GOT3 (cell line): ENCODE measurements at places on chromosomes 5 and 9.

DNA sequence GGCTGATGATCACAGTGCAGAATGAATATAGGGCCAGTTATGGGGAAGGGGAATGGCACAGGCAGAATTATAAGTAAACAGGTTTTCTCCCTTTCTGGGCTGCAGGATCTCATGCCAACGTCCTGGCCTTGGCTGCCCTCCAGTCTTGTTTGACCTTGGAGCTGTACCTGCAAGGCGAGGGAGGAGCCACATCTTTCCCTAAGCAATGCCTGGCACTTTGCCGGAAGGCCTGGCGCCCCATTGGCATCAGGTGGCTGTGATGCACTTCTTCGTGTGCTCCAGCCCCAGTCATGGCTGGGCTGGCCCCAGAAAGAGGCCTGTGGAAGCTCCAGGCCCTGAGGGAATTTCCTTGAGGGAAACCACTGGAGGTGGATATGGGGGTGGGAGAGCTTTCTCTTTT lies 16.7 kb upstream of the IQGAP2 start:
- DNase-seq = no peak

DNA sequence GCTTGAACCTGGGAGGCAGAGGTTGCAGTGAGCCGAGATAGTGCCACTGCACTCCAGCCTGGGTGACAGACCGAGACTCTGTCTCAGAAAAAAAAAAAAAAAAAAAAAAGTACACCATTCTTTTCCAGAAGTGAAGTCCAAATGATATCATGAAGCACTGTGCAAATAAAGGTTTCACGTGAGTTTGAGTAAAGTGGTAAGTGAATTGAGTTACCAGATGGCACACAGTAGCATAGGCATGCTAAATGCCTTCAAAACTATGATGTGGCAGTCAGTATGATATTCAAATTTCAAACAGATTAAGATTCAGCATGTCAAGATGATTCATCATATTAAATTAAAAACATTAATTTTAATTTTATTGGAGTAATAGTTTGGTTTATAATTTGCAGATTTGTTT lies 195.2 kb downstream of the TAF11L14 start:
- no peak for DNase-seq

- no peak for DNase-seq
These were observed 133.3 kb upstream of the SMARCA2 start for GRCh38 chr9:1881708-1882295.

DNA sequence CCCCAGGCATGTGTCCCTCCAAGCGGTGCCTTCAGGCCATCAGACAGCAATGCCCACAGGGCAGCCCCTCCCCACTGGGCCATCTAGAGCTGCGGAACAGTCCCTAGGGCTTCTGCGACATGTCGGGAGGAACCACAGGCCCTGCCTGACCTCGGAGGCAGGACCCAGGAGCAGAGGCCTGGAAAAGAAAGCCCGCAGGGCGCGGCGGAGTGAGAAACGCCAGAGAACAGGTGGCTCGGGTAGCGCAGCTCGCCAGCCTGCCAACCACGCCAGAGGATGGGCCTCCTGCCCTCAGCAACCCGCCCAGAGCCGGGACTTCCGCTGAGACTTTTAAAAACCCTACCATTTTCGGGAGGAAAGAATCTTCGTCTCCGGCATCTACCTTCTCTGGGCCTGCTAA lies 715 bp downstream of the LCN8 start:
- DNase-seq = no peak

GRCh38 chr5:45772402-45772801 lies 76.2 kb upstream of the HCN1 start:
- DNase-seq = no peak

DNA sequence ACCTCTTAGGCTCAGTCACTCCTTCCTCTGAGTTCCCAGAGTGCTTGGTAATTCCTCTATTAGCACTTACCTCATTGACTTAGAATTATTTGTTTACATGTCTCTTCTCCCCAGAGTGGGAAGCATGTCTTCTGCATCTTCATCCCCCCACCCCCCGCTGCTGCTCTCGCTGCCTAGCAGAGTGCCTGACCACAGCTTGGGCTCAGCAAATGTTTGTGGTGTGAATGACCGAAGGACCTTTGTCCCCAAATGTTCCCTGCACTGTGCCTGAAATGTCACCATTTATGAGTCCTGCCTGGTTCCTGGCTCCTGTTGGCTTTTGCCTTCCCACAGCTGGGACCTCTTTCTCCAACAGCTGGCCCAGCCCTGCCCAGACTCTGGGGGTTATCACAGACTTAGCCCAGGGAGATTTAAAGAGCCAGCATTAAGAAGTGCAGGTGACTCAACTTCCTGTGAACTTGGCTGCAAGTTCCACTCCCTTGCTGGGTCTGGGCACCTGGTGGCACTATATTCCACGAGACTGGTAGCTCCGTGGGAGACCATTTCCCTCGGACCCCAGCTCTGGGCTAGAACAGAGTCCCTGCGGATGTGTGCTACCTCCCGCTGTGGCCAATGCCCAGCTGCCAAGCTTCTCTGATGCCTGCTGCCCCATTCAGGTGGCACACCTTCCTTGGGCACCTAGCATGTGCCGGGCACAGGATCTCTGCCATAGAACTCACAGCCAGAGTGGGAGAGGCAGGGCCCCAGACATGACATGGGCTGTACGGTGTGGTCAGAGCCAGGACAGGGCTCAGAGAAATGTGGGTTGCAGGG lies 1.8 kb upstream of the HMCN2 start:
- no peak for DNase-seq

- DNase-seq = no peak
These were observed 179.4 kb upstream of the SPEF2 start for GRCh38 chr5:35438288-35438687.

DNA sequence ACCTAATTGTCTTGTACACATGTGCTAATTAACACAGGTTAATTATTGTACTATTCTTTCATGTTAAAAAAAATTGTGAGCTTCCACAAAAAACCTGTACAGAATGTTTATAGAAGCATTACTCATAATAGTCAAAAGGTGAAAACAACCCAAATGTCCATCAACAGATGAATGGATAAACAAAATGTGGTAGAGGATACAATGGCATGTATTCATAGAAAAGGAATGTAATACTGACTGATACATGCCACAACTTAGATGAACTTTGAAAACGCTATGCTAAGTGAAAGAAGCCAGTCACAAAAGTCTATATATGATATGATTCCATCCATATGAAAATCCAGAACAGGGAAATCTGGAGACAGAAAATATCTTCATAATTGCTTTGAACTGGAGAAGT lies 25.6 kb downstream of the RRAGA start:
- DNase-seq = no peak

GRCh38 chr9:137354845-137355760 lies 53.0 kb upstream of the NRARP start:
- no peak for DNase-seq

DNA sequence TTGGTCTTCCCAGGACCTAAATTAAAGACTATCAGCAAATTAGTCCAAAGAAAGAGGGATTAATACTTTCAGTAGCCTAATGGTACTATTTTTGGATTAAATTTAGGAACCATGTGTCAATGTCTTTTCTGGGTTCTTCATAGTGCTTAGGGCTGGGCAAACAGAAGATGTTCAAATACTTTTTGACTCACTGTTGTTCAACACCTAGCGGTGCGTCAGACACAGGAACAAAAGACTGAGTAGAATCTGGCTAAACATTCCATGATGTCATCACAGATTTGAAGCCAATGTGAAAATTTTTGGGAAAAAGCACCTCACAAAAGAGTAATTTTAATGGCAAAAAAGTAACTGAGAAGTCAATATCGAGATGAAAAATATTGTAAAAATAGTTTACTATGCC lies 544.4 kb downstream of the EFNA5 start:
- no peak for DNase-seq

DNA sequence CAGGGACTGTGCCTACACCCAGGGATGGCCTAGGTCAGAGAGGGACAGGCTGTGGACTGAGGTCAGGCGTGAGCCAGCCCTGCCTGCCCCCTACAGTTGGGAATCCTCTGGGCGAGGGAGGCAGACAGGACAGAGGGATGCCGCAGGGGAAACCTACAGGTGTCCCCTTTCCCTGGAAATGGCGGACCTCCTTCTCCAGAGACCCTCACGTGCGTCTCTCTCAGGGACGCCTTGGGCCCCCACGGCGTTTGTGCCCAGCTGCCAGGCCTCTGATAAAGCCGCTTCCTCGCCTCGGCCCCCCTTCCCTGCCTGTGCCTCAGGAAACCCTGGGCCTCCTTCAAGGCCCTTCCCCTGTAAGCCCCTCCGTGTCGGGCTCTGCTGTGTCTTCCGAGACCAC lies 129.3 kb downstream of the RXRA start:
- no peak for DNase-seq

GRCh38 chr5:144788556-144788955 lies 617.9 kb downstream of the KCTD16 start:
- DNase-seq = no peak

DNA sequence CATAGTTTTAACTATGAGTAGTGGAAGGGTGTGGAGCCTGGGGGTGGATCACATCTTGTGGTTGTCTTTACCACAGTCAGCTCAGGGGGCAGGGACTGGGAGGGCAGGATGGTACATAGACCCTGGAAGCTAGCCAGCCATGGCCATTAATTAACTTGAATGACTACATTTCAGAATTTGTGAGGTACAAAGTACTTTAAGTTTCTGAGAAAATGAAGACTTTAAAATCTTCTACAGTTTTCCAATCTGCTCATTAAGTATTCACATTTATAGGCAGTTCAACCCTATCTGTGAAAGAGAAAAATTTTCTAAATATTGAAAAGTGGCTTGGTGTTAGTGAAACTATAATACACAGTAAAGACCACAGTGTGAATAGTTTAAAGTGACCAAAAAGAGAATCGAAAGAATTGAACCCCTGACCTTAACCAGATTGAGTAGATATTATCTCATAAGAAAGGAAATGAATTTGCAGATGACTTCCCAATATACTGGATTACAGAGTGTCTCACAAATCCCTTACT lies 234.2 kb upstream of the MEF2C start:
- no peak for DNase-seq

GRCh38 chr9:89357331-89358197 lies 39.3 kb downstream of the SECISBP2 start:
- no peak for DNase-seq

- DNase-seq = no peak
These were observed 204.0 kb downstream of the DNAH5 start for GRCh38 chr5:13740471-13740870.

DNA sequence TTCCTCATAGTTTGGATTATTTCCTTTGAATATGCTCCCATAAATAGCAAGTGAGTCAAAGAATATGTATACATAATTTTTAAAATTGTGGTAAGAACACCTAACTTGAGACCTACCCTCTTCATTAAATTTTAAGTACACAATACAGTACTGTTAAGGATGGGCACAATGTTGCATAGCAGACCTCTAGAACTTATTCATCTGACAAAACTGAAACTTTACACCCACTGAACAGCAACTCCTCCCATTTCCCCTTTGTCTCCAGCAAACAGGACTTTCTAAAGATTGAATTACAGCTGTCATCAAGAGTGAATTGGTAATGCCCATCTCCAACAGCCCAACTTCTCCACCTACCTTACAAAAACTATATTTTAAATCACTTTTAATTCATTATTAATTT lies 388.9 kb downstream of the HTR1A start:
- no peak for DNase-seq

DNA sequence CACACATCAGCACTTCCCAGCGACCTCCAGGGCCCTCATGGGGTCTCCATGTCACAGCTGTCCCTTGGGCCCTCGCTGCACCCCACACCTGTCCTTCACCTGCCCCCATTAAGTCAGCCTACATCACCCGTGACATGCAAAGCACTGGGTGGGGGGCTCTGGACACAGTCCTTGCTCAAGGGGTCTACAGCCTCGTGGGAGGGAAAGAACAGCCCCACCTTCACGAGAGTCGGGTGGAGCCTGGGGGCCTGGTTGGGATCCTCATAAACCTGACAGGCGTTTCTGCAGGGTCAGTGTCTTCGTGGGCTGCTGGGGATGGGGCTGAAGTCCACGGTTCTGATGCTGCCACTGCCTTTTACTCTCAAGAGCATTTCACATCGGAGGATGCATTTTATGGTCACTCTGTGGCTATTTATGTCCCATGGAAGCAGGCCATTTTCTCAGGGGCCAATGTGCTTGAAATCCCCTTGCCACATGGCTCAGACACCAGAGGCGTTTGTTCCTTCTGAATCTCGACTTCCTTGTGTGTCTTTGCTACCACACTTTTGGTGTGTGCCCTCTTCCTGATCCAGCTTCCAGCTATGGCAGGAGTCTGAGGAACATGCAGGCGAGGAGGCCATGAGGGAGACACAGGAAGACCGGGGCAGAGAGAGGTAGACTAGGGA lies at the start of gene OR2V1:
Gene OR2V1 (minus strand): TSS at position 338 of the 665 bp plus-strand sequence. CDS start 5,865 bp downstream, outside the sequence.
- DNase-seq = no peak

GRCh38 chr5:181192337-181193046 lies 12.5 kb downstream of the TRIM7 start:
- DNase-seq = no peak

DNA sequence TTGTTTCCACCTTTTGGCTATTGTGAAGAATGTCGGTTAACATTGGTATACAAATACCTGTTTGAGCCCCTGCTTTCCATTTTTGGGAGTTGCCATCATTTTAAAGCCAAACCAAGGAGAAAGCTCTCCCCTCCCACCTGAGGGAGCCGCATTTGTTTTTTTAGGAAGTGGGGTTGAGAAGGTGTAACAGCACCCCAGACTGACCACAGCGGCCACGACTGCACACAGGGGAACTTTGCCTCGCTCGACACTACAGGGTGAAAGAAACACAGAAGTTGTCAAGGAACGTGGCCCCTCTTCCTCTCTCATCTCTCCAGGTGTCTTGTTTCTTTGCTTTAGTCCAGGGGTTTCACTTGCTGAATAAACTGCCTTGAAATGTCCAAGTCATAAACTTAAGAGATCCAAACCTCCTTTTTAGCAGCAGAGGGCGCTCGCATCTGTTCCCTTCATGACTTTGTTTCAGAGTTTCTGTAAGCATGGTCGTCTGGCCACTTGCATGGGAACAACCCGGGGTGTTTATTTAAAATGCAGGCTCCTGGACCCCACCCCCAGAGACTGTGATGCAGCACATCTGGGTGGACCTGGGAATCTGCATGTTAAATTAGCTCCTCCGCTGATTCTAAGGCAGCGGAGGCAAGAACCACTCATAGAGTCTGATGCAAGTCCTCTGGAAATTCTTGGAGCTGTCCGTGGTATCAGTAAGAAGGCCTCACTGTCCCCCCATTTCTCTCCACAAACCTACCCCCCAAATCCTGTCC lies 2.1 kb upstream of the TTLL11 start:
- DNase-seq = no peak

GRCh38 chr9:20693068-20693467 lies 9.0 kb downstream of the FOCAD start:
- no peak for DNase-seq

DNA sequence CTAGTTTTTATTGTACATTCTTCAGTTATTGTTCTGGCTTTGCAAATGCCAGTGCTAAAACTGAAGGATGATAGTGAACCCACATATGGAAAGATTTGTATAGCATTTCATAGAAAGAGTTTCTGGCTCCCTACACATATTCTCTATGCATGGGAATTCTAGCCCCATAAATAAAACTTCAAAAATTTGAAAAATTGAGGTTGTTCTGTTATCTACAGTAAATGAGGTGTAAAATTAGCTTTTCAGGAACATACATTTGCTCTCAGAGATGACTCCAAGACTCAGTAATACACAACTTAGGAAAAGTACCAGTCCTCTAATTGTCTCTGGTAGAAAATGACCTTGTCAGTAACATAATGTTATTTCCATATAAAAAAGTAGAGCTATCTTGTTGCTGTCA lies 80.2 kb upstream of the DPYSL3 start:
- no peak for DNase-seq
